ENCODE measurements at places on chromosomes 11 and 22.

DNA sequence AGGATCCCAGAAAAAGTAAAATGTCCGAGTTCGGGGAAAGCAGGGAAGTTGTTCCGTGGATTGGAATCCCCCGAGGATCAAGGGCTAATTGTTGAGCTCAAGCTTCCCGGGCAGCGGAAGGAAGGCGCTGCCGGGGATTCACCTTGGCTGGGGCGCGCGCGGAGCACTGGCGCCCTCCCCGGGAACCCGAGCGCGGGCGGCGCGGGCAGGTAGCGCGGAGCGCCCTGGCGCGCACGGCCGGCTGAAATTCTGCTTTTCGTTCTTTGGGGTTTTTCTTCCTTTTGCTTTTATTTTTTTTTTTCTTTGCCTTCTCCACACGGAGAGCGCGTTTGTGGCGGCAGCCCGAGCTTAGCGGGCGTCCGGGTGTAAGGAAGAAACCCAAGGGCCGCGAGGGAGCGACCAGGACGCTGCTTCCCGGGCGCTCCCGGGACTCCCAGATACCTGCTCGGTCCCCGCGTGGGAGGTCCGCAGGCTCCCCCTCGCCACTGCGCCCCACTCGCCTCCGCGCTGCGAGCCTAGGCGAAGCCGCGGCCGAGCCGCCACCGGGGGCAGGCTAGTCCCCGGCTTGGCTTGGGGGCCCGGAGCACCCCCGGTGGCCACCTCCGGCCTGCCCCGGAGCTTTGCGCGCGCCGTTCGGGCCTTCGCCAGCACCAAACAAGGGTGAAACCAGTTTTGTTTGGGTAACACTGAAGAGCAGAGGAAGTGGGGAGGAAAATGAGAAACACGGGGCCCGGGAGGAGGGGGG is 4.8 kb upstream of the IGF2 start:
- DNase-seq, result peak; percentile 51

GRCh38 chr11:115656669-115657068 is 152.5 kb upstream of the CADM1 start:
- no peak for DNase-seq

- no peak for DNase-seq
Observed at GRCh38 chr11:127627204-127627603, 626.6 kb upstream of the KIRREL3 start.

GRCh38 chr11:31301549-31302510 is 67.7 kb downstream of the DCDC1 start:
- no peak for DNase-seq

GRCh38 chr22:17806437-17806836 is 32.2 kb upstream of the BID start:
- DNase-seq, result no peak

DNA sequence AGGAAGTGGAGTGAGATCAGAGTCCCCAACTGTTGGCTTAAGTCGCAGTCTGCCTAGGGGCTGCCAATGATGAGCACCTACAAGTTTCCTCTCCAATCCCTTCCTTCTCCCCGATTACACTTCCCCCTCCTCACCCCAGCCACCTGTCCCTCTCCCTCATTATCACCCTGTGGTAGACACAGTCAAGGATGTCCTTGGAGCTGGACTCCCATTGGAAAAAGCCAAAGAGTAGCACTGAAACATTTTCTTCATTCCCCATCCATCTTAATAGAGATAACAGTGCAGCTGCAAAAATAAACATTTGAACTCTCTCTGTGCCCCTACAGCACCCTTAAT is 146.2 kb downstream of the DBX1 start:
- no peak for DNase-seq

GRCh38 chr11:121341609-121342008 is 49.0 kb downstream of the SC5D start:
- DNase-seq, result no peak

DNA sequence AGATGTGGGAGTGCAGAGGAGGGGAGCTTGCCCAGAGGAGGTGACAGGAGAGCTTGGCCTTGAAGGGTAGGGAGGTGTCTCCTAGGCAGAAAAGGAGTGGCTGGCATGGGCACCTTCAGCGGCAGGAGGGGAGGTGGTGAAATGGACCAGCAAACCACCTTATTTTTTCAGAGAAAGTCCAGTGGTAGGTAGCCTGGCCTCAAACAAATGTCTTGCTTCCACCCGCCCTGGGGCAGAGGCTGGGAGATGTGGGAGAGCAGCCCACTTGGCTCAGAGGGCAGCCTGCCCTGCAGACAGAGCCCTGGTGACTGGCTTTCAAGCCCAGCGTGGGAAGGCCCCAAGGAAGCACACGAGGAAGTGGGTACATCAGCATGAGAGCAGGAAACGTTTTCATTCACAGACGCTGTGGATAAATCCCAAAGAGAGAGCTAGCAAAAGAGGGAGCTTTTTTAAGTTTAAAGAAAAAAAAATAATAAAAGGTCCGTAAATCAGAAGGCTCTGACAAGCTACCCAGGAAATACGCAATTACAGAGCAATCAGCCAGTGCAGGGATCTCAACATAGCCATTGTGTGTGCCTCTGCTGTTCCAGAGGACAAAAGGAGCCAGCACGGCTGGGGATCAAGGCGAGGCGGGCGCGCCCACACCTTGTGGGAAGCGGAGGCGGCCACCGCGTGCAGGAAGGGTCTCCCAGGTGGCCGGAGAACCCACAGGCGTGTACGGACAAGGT is 238.7 kb upstream of the PLET1 start:
- no peak for DNase-seq

DNA sequence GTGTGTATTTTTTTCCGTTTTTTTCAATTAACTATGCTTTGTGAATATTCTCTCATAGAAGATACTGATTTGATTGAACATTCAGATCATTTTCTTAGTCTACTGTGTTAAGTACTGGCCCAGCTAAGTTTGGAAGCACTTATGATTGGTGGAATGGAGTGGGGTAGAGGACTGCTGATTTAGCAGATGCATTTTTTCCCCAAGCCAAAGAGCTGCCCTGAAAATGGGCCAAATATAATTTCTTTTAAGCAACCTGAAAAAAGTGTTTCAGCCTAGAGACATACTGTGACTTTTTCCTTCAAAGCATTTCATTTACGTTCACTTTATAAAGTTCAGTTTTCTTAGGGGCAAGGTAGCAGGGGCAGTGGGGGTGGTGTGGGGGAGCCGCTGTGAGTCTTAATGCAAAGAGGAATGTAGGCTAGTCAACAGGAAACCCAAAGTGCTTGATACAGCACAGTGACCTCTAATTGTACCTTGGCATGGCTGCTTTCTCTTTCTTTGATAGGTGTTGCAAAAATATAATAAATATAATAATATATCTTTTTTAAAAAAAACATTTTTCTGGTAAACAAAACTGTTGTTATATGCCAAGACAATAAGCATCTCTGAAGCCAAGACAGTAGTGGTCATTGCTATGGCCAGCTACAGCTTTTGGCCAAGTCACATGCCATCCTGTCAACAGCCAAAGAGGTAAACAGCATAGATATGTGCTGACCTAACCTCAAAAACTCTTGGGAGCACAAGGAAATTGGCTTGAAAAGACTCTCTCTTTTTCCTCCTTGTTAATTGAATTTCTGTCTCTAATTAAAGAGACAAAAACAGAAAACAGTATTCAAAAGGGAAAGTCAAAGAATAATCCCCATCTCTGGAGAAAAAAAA is 58.8 kb downstream of the LIF start:
- DNase-seq, result no peak

DNA sequence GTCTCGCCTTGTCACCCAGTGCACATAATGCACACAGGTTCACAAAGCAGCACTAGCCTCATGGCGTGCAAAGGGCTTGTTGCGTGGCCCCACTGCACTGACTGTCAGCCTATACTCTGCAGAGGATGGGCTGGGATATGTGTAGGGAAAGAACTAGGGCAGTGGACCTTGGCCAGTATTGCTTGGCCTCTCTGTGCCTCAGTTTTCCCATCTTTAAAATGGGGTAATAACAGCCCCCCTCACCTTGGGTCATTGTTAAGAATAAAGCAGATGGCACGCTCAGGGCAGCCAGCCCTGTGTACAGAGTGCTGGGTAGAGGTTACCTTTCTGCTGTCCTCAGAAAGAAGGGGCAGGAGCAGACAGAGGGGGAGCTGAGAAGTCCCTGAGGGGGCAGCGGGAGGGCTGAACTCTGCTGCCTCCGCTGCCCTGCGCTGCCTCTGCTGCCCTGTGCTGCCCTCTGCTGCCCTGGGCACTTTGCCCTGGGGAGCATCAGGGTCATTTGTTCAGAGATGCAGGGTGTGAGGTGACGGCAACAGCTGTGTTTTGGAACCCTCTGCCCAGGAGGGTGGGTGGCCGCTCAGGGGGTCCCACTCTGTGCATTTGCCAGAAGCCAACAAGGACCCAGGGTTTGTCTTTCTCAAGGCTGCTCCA is 71.2 kb downstream of the CACNA1I start:
- no peak for DNase-seq

GRCh38 chr22:20026996-20027601 is 6.2 kb downstream of the TANGO2 start:
- DNase-seq, result no peak

- DNase-seq, result no peak
Observed at GRCh38 chr11:23406131-23406819, 546.0 kb upstream of the CCDC179 start.

DNA sequence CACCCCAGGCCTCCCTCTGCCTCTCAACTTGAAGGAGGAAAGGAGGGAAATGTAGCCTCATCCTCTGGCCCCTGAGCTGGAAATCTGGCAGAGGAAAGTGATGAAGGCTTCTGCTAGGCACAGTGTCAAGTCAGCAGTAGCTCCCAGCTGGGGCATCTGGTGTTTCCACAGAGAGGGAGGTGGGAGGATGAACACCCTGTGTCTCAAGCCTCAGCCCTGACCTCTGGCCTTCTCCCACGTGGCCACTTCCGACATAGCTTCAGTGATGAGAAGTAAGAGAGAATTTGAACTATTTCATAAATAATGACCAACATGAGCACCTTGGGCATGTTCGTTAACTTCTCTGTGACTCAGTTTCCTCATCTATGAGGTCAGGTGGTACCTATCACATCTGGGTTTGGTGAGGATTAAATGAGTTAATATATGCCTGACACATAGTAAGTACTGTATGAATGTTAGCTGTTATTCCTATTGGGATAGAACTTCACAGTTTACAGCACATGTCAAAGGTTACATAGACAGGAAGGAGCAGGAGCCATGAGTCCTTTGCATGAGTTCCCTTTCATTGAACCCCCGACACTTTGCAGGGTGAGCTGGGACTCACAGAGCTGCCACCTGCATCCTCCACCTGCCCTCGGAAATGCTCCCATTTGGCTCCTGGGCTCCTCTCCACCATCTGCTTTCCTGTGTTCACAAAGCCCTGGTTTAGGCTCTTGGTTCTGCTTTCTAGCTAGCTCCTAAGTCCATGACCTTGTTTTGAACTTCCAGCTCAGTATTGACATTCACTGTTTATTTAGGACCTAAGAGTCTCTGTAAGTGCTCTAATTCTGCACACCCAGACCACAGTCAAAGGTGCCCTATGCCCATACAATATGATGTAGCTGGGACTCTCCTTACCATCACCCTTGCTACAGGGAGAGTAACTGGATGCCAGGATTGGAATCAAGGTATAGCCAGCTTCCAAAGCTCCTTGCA is 61.7 kb downstream of the CSNK2A3 start:
- no peak for DNase-seq

- no peak for DNase-seq
Observed at GRCh38 chr11:69361048-69361447, 67.1 kb downstream of the MYEOV start.

GRCh38 chr11:61109671-61110070 is 7.4 kb downstream of the CD5 start:
- no peak for DNase-seq

- no peak for DNase-seq
Observed at GRCh38 chr11:10480026-10480425, 25.0 kb downstream of the AMPD3 start.

GRCh38 chr11:47289856-47290255 is 19.9 kb downstream of the MADD start:
- no peak for DNase-seq

DNA sequence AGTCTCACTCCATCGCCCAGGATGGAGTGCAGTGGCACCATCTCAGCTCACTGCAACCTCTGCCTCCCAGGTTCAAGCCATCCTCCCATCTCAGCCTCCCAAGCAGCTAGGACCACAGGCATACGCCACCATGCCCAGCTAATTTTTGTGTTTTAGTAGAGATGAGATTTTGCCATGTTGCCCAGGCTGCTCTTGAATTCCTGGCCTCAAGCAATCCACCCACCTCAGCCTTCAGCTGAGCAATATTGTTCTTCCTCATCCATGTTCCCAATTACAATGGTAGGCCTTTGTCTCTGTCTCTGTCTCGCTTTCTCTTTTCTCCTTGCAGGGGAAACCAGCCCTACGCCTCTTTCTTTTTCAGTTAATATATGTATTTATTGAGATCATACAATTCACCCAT is 10.3 kb downstream of the HSPA8 start:
- no peak for DNase-seq

- DNase-seq, result no peak
Observed at GRCh38 chr11:103295704-103296103, 186.5 kb downstream of the DYNC2H1 start.

GRCh38 chr11:117582433-117582832 is 214.6 kb downstream of the DSCAML1 start:
- no peak for DNase-seq

DNA sequence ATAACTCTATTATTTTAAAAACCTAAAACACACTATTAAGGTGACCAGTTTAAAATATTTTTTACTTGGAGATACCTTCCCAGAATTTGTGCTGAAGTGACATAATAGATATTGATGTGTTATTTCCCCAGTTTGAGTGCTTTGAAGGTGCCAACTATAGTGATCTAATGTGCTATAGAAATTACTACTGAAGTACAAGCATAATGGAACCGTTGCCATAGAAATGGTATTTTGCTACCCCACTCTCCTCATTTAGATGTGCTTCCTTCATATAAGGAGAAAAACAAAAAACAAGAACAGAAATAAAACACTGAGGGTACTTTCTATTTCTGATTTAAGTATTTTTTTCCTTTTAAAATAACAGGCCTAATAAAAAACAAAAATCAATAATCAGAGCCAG is 19.2 kb downstream of the DDI1 start:
- no peak for DNase-seq

DNA sequence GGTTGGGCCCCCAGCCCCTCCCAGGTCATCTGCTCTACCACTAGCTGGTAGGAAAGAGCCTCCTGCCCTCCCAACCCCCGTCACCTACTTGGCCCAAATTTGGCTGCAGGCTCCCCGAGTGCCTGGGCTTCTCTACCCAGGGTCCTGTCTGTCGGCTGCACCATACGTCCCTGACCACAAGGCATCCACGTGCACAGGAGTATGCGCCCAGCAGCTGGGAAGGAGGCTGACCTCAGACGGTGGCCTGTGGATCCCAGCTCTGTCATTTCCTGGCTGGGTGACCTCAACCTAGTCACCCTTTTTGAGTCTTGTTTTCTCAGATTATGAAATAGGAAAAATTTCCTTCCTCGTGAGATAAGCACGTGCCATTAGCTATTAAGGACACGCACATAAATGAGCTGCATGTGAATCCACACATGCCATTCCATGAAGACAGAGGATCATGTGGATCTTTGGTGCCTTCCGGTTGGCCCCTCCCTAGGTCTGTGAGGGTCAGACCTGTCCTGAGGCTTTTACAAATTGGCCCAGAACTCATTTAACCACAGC is 13.7 kb downstream of the CYB561A3 start:
- DNase-seq, result no peak

GRCh38 chr11:12449961-12450715 is 72.8 kb downstream of the PARVA start:
- DNase-seq, result no peak

- no peak for DNase-seq
Observed at GRCh38 chr22:24536089-24536488, 18.8 kb downstream of the GUCD1 start.

- peak; percentile 19 for DNase-seq
Observed at GRCh38 chr11:123052901-123053721, 8.8 kb downstream of the HSPA8 start.

GRCh38 chr11:35084817-35085440 is 54.0 kb upstream of the CD44 start:
- no peak for DNase-seq

All from stimulated activated naive CD8-positive, alpha-beta T cell treated with anti-CD3 and anti-CD28 coated beads, Interleukin-15, Interleukin-2, amounts not matched to agents 100 U/mL and 50 U/mL, for 24 hours (primary cell).